ENCODE measurements at places on chromosomes 13 and 19.

DNA sequence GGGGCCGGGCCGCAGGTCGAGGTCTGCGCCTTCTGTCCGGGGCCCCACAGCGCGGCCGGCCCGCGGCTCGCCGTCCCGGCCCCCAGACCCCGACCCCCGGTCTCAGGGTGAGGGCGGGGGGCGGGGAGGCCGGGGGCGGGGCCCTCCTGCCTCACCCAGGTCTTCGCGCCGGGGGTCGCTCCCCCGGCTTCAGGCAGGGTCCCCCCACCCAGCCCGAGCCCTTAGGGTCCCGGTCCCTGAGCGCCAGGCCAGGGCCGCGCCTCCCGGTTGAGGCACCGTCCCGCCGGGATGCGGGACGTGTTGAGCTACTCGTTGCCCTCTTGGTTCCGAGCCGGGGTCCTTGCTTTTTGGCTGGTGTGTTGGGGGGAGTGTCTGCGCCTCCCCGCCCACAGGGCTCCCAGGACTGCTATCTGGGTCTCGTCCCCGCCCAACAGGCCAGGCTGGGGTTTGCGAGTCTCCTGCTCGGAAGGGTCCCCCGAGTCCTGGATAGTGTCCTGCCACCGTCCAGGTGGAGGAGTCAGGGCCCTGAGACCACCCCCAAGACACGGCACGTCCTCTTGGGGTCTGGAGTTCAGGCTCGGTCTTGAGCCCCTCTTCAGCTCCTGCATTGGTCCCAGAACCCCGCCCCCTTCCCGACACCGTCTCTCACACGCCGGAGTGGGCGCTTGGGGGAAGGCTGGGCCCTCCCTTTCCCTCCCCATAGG is 452 bp downstream of the PIAS4 start:
- DNase-seq = no peak

DNA sequence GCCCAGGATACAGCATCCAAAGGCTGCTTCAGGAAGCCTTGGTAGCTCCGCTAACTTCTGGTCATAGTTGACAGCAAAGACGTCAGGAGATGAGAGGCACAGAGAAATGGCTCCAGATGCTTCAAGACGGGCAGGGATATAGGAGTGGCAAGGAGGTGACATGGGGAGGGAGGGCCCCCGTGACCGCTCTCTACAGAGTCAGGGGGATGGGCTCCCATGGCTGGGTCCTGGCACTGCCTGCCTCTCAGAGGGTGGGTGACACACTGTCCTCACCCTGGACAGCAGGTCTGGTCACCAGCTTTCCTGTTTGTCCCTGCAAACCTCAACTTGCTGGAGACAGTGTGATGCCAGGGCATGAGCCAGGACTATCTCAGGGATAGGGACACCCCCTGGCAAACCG is 10.3 kb upstream of the ZNF14 start:
- no peak for DNase-seq

GRCh38 chr13:63110466-63110865 is 1694.8 kb upstream of the PCDH20 start:
- DNase-seq = no peak

DNA sequence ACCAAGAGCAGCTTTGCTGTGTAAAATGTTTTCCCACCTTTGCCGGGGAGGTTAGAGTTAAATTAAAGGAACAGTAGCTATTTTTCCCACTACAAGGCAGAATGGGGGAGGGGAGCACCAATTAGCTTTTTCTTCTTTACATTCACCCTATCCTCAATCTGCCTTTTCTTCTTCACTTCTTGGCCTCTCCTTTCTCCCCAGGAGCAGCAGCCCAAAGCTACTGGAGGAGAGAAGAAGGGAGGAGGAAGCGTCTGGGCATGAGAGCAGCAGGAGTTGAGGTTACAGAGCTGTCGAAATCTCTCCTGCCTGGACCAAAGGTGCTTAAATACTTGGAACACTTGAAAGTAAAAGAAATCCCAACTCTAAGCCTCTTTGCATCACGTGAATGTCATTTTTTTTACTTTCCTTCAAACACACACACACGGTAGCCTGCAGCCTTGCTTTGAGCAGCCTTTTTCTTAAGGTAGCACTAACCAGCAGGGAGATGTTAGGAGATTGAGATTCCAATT is 39.0 kb upstream of the WASF3 start:
- DNase-seq = no peak

DNA sequence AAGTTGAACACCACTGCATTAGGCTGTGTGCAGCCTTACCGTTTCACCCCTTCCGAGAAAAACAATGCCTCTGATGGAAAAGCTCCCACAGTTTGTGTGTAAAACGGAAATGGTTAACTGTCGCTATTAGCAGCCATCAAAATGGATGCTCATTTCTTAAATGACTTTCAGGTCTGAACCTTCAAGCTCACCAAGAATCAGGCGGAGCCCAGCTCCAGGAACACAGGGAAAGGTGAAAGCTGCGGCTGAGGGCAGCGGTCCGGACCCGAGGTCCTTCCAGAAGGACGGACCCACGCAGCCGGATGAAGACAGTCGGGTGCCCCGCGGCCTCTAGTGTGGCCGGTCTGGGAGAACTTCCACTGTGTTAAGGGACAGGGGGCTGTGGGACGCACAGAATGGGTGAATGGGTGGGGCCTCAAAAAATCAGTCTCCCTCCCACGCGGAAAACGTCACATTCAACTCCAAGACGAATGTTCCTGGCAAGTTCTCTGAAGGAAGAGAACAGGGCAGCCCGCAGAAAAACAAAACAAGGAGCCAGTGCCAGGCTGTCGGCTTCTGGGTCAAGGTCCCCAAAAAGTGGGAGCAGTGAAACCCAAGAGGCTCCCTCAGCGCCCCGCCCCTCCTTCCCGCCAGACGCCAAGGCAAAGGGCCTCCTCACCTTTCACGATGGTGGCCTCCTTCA is 4.9 kb downstream of the IRS2 start:
- no peak for DNase-seq

GRCh38 chr19:53662209-53662608 is 30.4 kb downstream of the DPRX start:
- DNase-seq = no peak
